ENCODE measurements at places on chromosomes 1 and 21. TPM values are rescaled to one million over a fixed set of nuclear protein-coding genes. Genes with fewer than 3 reads are reported as not detected.

DNA sequence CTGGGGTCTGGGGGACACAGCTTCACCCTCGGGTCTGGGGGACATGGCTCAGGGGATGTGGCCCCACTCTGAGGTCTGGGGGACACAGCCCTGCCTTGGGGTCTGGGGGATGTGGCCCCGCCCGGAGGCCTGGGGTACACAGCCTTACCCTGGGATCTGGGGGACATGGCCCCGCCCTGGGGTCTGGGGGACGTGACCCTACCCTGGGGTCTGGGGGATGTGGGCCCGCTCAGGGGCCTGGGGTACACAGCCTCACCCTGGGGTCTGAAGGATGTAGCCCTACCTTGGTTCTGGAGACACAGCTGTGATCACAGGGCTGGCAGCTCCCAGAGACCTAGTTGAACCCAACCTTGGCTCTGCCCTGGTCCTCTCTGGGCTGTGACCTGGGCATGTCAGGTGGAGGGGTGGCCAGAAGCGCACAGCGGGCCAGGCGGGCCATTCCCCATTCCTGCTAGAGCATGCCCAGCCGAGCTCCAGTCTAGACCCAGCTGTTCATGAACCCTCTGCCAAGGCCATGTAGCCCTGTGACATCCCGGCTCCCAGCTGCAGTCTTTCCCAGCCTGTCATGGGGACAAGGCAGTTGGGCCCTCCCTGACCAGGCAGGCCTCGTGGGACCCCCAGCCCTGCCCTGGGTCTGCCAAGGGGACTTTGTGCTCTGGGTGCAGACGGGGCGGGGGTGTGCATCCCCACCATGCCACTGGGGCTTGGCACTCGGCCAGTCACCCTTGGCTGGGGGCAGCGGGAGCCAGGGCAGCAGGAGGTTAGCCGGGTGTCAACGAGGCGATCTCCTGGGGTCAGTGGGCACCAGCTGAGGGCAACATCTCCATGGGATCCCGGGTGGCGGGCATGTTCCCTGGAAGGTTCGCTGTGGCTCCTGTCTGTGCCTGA, 43.9 kb downstream of the WNT9A start:
- H3K4me3 ChIP-seq = no peak overlapping the region
- H3K27me3 ChIP-seq = no peaks in the 10 kb centered on the region
- H3K36me3 ChIP-seq = no peaks in the 10 kb centered on the region

GRCh38 chr1:193060115-193060403, 647 bp downstream of the RO60 start:
- H3K4me3 ChIP-seq = peak overlapping the region; percentile 93
- peak overlapping the region; percentile 99 for H3K27ac ChIP-seq
- H3K4me1 ChIP-seq = peaks cover 47% of the 10 kb centered on the region
- no peaks in the 10 kb centered on the region for H3K36me3 ChIP-seq
- DNase-seq = no peak
- no peaks in the 10 kb centered on the region for H3K27me3 ChIP-seq

DNA sequence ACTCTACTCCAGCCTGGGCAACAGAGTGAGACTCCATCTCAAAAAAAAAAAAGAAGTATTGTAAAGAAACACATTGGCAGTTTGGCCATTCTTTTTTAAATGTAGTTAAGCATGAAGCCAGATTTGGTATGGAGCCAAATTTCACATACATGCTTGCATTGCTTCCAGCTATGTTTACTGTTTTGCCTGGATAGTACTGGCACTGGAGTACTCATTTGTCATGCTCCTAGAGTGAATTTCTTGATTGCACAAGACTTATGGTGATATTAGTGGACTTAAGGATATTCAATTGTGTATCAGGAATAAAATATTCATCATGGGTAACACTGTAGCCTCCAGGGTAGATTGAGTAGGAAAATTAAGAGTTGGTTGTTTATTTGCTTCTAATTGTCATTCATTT, 24.5 kb upstream of the SLC9A1 start:
- H3K4me3 ChIP-seq = no peak overlapping the region
- H3K27ac ChIP-seq = no peak overlapping the region
- no peaks in the 10 kb centered on the region for H3K4me1 ChIP-seq

DNA sequence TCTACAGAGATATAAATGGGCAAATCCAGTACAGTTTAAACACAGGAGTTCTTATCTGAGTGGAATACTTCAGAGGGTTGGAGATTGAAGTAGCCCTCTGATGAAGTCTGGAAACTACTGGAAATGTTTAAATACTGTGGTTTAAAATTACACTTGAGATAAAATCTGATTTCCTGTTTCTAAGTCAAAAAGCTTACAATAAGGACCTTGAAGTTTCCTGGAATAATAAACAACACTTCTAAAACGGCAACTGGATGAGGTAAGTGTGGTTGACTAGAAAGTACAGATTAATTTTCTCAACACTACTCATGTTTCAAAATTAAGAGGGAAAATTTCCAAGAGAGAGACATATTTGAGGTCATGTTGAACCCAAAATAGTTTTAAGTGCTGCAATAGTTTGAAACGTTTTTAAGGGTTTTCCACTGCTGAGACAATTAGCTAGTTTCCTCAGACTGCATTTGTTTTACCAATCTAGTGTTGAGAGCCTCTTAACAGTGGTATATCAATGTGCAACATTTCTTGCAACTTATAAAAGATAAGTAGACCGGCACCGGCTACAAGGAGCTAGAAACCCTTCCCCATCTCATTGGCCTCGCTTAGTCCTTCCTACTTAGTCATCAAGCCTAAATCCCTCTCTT, 27.4 kb downstream of the KCNA3 start:
- no peaks in the 10 kb centered on the region for H3K4me1 ChIP-seq
- no peak overlapping the region for H3K27ac ChIP-seq
- no peak for DNase-seq
- no peak overlapping the region for H3K4me3 ChIP-seq
- H3K36me3 ChIP-seq = no peaks in the 10 kb centered on the region

- peak overlapping the region; percentile 28 for H3K4me3 ChIP-seq
- peaks cover 6% of the 10 kb centered on the region for H3K27me3 ChIP-seq
- H3K4me1 ChIP-seq = no peaks in the 10 kb centered on the region
Observed at GRCh38 chr1:119007670-119008482, 19.7 kb upstream of the TBX15 start.

Gene CYP2J2
- 3.9 TPM for polyA plus RNA-seq

- no peaks in the 10 kb centered on the region for H3K27me3 ChIP-seq
- no peak overlapping the region for H3K4me3 ChIP-seq
- H3K27ac ChIP-seq = no peak overlapping the region
- peaks cover 4% of the 10 kb centered on the region for H3K4me1 ChIP-seq
- peaks cover 8% of the 10 kb centered on the region for H3K36me3 ChIP-seq
- no peak for DNase-seq
Observed at GRCh38 chr1:28067523-28068090, 20.8 kb downstream of the EYA3 start.

DNA sequence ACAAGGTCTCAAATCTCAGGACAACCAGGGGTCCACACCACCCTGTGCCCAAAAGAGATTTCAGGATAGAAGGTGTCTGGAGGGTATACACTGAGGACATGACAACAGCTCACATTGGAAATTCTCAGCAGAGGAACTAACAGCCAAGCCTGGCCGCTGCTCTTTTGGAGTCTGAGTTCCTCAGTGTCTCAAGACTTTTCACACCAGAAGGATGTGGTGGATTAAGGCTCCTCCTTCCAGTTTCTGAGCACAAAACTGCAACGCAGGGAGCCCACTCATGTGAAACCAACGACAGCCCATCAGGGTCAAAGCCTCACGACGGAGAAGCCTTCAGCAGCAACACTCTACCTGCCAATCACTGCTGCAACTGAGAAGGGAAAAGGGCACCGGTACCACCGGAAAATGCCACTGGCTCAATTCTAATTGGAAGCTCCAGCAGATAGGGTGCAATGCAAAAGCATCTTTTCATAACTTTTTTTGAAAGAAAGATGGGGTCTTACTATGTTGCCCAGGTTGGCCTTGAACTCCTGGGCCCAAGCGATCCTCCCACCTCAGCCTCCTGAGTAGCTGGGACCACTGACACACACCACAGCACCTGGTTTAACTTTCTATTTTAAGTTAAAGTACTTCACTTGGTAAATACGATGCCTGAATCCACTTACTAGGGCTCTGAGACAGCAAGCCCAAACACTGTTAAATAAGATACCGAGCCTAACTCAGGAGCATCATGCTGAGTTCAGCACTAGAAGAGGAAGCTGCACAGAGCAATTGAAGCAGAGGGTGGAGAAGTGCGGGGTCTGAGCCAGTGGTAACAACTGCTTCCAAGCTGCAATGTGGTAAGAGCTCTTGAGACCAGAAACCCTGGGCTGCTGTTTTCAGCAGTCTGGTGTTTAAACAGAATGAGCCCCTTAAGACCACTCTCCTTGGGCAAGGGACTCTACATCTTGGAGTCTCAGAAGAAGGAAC, 7.8 kb downstream of the CAPZB start:
- DNase-seq = no peak
- H3K27ac ChIP-seq = peak overlapping the region; percentile 53
- peaks cover 75% of the 10 kb centered on the region for H3K4me1 ChIP-seq

DNA sequence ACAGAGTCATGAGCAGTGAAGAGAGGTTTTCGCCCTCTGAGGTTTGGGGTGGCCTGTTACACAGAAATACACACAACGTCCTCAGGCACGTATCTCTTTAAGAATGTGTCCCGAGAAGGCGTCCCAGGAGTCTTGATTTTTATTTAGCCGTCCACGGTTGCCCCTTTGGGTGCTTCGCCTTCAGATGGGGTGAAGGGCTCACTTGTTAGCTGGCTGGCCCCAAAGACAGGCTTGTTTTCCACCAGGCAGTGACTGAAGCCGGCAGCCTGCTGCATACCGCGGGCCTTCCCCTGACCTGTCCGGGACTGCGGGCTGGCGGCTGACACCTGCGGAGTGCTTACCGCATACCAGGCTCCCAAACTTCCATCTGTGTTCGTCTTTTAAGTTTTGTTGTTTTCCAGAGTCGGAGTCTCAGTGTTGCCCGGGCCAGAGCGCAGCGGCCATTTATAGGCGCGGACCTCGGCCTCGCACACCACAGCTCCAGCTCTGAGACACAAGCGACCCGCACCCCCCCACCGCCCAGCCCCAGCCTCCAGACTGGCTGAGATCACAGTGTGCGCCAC, 1.6 kb upstream of the ADARB1 start:
- DNase-seq = no peak
- H3K4me1 ChIP-seq = peaks cover 30% of the 10 kb centered on the region
- H3K36me3 ChIP-seq = no peaks in the 10 kb centered on the region

DNA sequence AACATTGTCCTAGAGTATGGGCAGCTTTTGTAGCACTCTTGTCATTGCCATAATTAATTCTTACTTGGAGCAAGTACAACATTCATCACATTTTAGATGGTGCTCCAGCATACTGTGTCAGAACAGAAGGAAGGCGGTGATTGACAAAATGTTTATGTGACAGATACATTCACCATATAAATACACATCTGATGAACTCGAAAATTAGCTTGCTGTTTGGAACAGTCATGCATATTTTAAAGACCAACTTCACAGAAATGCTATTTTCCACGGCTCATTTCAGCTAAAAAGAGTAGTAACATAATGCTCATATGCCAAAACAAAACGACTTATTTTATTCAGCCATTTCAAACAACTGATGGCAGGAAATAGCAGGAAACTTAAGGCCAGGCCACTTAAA, 302.7 kb downstream of the MRPL39 start:
- H3K4me3 ChIP-seq = no peak overlapping the region
- no peak for DNase-seq
- no peak overlapping the region for H3K27ac ChIP-seq

Gene SLC30A7
- polyA plus RNA-seq = 1.6 TPM

- DNase-seq = no peak
- no peaks in the 10 kb centered on the region for H3K36me3 ChIP-seq
- H3K4me1 ChIP-seq = no peaks in the 10 kb centered on the region
- H3K27ac ChIP-seq = no peak overlapping the region
- no peak overlapping the region for H3K4me3 ChIP-seq
Observed at GRCh38 chr1:69312055-69312732, 255.5 kb upstream of the LRRC7 start.

DNA sequence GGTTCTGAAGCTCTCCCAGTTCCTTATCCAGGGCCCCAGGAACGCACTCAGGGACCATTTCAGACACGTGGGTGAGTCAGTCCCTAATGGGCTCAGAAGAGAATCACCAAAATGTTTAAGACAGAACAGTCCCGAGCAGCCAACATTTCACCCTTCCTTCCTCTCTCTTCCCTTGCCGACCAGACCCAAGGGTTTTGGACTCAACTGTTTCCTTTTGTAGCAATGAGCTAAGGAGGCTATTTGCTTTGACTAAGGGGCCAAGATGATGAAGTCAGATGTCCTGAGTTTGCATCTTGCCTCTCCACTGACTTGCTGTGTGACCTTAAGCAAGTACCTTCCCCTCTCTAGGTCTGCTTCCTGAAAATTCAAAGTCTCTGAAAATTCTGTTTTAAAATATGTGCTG, 472.3 kb upstream of the VAMP3 start:
- no peaks in the 10 kb centered on the region for H3K36me3 ChIP-seq
- peaks cover 18% of the 10 kb centered on the region for H3K4me1 ChIP-seq
- H3K27me3 ChIP-seq = no peaks in the 10 kb centered on the region
- no peak overlapping the region for H3K4me3 ChIP-seq

GRCh38 chr1:47764461-47765046, 232.6 kb downstream of the TRABD2B start:
- no peak for DNase-seq
- no peaks in the 10 kb centered on the region for H3K36me3 ChIP-seq
- H3K27me3 ChIP-seq = no peaks in the 10 kb centered on the region
- no peak overlapping the region for H3K4me3 ChIP-seq
- no peaks in the 10 kb centered on the region for H3K4me1 ChIP-seq
- no peak overlapping the region for H3K27ac ChIP-seq

GRCh38 chr1:75708910-75709309, 15.6 kb upstream of the ACADM start:
- no peaks in the 10 kb centered on the region for H3K36me3 ChIP-seq
- H3K27me3 ChIP-seq = no peaks in the 10 kb centered on the region
- no peak overlapping the region for H3K27ac ChIP-seq
- DNase-seq = no peak

- H3K4me1 ChIP-seq = no peaks in the 10 kb centered on the region
- no peak overlapping the region for H3K4me3 ChIP-seq
Observed at GRCh38 chr1:204909109-204909508, 38.4 kb downstream of the NFASC start.

Gene RHBDL2
- polyA plus RNA-seq = 0.31 TPM

GRCh38 chr1:145985502-145986439, 10.6 kb downstream of the TXNIP start:
- H3K27me3 ChIP-seq = no peaks in the 10 kb centered on the region
- peak overlapping the region; percentile 49 for H3K4me3 ChIP-seq
- H3K27ac ChIP-seq = peak overlapping the region; percentile 98
- DNase-seq = peak; percentile 78
- no peaks in the 10 kb centered on the region for H3K36me3 ChIP-seq

DNA sequence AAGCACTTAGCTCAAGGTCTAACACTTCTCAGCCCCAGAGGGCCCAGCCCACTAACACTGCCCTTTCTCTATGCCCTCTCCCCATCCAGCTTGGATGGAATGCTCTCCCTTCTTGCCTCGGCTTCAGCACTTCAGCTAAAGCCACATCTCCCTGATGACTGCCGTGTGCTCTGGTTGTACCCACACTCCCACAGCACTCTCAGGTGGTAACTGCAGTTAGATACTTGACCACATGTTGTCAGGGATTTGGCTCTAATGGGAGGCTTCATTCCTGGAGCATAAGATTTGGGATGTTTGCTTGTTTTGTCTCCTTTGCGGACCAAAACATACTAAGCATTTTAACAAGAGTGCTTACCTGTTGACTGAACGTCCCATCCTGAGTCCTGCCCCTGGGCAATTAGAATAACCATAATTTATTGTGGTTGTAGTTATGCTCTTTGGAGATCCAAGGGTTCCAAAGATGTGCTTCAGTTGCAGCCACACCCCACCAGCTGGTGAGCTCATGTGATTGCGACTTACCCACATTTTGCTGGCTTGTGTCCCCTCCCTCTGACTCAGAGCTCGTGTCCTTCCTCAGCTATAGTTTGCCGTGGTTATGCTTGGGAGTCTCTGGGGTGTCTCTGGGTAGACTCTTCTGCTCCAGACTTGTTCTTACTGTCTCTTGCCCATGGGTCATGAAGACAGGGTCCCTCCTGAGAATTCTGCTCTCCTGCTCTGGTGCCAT, 7.7 kb upstream of the SLC26A9 start:
- no peaks in the 10 kb centered on the region for H3K27me3 ChIP-seq
- DNase-seq = no peak
- no peaks in the 10 kb centered on the region for H3K36me3 ChIP-seq
- H3K4me3 ChIP-seq = no peak overlapping the region
- H3K27ac ChIP-seq = no peak overlapping the region

Measured in psoas muscle (tissue), 8 donors.